NCI-H524 treated with DMSO at 0.1 percent for 48 hours (cell line): ENCODE measurements at places on chromosomes 5 and 9.

DNA sequence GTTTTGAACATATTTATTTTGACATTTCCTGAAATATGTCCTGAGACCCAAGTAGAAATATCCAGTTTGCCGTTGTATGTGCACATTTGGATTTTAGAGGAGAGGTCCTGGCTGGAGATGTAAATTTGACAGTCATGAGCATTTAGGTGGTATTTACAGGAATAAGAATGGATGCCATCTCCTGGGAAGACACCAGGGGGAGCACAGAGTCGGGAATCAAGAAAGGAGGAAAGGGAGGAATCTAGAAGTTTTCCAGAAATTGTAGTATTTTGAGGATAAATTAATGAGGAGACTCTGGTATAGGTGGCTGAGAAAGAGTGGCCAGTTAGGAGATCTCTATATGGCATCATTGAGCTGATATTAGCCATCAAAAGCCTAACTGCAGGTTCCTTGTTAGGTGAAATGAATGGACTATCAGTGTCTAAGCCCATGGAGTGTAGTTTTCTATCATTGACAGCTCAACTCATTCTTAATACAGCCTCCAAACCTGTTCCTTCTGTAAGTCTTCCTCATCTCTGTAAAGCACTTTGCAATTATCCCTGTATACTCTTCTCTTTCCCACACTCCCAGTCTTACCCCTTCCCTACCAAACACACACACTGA, 7.2 kb downstream of the GAPT start:
- DNase-seq = no peak

GRCh38 chr5:143435210-143435657, 31.7 kb upstream of the NR3C1 start:
- no peak for DNase-seq

- DNase-seq = no peak
These were observed 37.2 kb downstream of the GRAMD2B start for GRCh38 chr5:126460459-126460858.

DNA sequence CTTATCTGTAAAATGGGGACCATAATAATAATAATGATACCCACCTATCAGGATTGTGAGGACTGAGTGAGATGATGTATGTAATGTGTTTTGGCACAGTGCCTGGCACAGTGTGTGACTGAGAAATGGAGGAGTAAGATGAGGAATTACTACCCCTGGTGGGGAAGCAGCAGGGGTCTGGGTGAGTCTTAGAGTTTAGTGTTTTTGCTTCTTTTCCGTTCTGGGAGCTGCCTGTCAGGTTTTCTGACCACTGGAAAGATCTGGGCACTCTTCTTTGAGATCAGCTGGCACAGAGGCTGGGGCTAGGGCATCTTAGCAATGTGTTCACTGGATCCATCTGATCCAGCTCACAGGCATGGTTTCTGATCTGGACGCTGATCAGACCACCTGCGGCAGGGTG, 8.5 kb downstream of the LCP2 start:
- no peak for DNase-seq

DNA sequence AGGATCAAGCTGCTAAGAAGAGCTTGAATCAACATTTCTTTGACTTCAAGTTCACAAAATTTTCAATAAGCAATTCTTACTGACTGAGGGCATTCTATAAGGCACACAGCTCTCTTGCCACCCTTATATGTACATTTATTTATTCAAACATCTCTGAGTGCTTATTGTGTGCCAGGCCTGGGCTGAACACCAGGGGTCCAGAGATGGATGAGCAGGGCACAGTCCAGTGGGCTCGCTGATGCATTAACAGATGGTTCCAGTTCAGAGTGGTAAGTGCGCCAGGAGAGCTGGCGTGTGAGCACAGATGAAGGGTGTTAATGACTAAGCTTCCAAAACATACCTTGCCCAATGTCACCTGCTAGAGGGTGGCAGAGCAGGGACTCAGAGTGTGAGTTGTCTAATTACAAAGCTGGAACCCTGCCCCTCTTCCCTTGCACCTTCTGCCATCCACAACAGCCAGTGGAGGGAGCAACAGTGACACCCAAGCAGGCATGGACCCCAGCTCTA, 24.6 kb downstream of the ALG2 start:
- DNase-seq = peak; percentile 93

- DNase-seq = peak; percentile 36
These were observed 147.9 kb downstream of the C5orf15 start for GRCh38 chr5:133820507-133820906.

GRCh38 chr5:55713871-55714270, 1.7 kb upstream of the SLC38A9 start:
- no peak for DNase-seq

DNA sequence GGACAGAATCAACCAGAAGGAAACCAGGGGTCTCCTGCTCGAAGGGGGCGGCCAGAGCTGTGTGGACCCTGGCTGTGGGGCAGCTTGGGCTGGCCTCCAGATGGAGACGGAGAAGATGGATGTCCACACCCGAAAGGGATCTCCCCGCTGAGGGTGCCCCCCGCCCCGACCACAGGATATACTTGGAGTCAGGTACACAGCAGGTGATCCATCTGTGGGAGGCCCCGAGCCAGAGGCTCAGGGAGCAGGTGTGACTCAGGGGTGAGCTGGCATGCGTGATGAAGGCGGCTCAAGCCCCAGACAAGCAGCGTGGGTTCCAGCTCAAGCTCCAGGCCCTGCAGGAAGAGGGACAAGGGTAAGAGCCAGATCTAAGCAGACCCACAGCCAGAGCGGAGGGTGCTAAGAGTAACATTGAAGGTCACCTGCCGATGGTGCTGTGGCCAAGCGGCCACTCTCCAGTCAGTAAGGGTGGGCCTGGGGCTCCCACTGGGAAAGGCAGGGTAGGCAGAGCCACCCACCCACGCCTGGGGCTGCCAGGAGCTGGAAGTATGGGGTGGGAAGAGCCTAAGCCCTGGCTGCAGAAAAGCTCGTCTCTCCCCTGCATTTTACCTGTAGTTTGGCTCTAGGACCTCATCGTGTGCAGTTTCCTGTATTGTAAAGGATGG, 30.6 kb upstream of the MVB12B start:
- no peak for DNase-seq

DNA sequence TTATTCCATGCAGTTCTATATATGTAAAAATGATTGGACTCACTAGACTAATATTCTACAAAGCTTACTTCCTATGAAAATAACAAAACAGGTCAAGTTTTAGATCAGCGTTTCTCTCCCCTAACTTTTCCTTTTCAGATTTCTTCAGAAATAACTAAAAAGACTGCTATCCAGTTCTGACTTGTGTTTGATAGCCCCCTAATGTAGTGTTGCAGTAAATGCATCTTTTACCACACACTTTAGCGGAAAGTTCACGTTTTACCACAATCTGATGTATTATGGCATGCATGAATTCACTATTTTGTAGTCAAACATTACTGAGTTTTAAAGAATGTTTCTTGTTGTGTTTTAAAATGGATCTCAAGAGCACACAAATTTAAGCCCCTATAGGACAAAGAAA, 292.7 kb downstream of the RAB3C start:
- DNase-seq = no peak

GRCh38 chr5:90861843-90862586, 303.4 kb downstream of the ADGRV1 start:
- DNase-seq = no peak

DNA sequence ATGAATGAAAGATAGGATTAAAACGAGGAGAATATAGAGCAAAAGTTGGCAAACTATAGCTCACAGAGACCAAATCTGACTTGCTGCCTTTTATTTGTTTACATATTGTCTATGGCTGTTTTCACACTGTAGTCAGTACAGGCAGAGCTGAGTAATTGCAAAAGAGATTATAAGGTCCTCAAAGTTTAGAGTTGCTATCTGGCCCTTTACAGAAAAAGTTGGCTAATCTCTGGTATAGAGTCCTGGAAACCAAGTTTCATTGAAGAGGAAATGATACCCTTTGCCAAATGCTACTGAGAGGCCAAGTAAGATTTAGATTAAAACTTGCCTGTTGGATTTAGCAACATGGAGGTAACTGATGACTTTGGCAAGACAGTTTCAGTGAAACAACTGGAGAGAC, 36.0 kb downstream of the LYRM7 start:
- no peak for DNase-seq

DNA sequence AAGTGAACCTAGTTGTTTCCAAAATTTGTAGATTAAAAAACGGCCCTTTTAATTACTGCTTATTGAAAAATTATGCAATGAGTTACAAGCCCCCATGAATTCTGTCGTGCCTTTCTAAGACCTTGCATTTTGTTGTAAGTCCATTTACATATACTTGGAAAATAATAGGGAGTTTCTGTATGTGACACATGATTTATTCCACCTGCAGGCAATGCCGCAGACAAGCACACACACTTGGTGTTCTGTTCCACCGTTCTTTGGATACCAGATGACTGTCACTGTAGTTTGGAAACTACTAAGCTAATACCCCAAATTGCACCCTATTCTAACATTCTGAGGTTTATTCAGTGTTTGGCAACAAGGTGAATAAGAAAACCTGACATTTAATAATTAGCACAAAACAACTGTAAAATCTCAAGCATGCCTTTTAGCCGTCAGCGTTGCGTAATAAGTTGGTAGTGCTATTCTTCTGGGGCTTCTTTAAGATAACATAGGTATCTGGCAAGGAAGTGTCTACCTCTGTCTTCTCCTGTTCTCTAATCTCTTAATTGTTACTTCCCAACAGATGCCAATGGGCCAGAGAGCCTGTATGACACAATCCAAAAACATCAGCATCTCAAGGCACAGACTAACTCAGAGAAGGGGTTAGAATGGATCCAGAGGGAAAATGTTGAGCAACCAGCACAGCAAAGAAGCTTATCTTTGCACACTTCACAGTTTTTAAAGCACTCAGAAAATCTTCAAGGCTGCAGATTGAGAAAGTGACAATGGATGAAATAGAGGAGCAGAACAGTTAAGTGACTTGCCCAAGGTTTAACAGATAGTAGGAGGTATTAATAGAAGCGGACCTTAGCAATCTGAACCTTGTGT, 48.2 kb upstream of the DPYSL3 start:
- no peak for DNase-seq

DNA sequence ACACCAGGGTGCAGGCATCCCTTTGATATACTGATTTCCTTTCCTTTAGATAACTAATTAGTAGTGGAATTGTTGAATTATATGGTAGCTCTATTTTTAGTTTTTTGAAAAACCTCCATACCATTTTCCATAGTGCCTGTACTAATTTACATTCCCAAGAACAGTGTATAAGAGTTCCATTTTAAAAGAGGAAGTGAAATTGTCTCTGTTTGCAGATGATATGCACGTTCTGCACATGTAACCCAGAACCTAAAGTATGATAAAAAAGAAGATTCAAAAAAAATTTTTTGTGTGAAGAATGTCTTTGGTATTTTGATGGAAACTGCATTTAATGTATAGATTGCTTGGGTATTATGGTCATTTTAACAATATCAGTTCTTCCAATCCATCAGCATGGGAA, 424.0 kb upstream of the CCNH start:
- DNase-seq = no peak

DNA sequence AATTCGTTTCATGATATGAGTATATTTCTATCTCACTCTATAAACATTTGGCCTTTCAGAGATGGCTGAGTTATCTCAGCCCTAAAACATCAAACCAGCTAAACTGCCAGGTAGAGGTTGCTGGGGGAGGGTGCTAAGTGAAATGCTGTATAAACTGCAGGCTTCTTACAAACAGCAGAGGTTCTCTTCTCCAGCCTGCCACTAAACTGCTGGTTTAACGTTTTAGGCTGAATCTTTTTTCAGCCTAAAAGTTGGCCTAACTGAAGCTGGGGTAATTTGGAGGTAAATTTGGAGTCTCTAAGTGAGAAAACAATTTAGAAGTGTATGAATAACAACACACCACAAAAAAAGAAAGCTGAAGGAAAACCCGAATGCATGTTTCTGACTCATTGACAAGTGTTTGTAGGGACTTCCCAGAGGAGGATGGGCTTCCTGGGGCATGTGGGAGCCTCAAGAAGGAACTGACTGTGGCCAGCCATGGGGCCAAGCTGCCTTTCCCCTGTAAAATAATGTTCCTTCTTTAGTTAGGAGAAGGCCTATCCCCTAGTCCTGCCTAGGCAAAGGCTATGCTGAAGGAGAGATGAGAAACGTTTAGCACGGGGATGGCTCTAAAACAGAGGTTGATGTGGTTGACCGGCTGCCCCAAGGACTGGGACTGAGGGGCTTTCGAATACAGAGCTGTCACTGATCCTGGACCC, 44.3 kb downstream of the SLC28A3 start:
- no peak for DNase-seq

- no peak for DNase-seq
These were observed 324.6 kb downstream of the TMEM232 start for GRCh38 chr5:110401881-110402280.

DNA sequence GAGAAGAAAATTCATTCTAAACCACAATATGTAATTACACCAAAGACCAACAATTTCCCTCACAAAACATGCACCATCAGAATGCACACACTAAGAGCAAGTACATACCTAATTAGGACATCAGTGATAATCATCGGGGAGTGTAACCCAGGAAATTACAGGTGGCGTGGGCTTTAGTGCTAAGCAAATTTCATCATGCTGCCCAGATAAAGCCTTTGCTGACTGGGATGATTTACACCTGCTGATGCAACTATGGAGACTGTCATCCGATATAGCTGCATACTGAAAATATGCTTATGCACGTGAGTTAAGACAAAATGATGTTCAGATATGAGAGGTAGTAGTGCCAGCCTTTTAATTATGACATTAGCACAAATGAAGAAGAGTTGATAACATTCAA, 123.2 kb downstream of the DCP2 start:
- no peak for DNase-seq

DNA sequence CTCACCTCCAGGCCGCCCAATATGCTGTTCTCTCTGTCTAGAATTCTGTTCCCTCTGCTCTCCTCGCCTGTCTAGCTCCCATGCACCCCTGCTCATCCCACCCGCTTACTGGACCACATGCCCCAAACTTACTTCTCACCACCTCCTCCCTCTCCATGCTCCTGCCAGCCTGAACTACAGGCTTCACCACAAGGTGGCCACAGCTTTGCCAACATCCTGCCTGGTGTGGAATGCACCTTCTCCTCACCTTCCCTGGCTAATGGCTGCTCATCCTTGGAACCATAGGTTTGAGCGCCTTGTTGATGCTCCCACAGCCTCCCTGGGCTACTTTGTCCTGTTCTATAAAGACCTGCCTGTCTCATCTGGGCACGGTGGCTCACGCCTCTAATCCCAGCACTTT, 9.6 kb downstream of the LAMC3 start:
- no peak for DNase-seq

GRCh38 chr5:134462047-134462575, 50.4 kb upstream of the CDKN2AIPNL start:
- DNase-seq = no peak

GRCh38 chr9:3931996-3932906, 367.6 kb downstream of the GLIS3 start:
- no peak for DNase-seq

- no peak for DNase-seq
These were observed 3.9 kb downstream of the LCN8 start for GRCh38 chr9:136754059-136754572.
